ENCODE measurements at places on chromosomes 2 and 18.
A peak's percentile ranks its signal among the peaks of the same experiment; 100 is the strongest.

DNA sequence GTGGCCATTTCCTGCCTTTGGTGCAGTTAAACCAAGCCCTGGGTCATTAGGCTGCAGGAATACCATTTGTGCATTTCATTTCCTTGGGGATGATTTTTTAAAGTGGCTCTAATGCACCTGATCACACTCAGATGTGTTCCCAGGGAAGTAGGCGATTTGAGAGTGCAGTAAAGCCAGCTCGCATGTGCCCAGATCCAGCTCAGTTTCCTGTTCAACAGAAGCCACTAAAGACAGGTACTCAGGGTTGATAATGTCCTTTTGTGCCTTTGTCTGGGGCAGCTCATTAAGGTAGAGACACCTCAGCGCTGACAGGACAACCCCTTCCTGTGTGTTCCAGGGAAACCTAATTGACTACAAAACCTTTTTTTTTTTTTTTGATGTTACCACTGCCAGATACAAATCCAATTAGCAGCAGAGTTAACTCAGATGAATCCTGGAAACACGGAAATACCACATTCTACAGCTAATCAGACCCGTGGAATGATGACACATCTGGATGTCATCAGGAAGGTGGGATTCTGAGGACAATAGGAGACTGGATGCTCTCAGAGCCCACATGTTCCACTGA is 15.2 kb upstream of the CHRNA1 start:
- DNase-seq = peak; percentile 34

DNA sequence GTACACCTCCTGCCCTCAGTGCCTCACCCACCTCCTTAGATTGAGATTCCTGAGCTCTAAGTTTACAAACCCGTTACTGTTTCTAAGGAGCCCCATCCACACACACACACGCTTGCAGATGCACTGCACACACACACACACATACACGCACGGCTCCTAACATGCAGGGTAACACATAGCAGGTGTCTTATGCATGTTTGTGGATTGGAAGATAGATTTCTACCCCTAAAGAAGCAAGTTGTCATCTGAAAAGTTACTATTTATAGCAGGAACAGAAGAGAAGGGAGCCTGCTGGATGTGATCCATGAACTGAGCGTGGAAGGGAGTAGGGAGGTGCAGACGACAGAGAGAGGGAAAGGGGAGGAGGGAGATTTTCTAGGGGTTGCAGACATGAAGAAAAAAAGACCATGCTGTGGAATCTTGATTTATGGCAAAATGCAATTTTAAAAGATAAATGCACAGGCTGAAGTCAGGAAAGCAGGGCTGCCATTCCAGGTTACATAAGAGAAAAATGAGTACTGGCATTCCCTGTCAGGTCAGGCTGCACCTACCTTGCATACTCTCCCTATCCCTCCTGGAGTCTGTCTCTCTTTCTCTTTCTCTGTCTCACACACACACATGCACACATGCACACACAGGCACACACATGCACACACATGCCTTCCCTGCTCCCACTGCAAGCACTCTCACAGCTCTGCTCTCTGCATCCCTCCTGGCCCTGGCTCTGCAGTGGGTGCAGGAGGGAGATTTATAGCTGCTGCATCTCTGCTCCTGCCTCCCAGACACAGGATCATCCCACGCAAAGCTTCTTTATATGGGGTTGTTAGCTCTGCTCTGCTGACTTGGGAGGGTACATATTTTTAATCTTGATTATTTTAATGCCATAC is 192.6 kb upstream of the MYT1L start:
- no peak for DNase-seq

DNA sequence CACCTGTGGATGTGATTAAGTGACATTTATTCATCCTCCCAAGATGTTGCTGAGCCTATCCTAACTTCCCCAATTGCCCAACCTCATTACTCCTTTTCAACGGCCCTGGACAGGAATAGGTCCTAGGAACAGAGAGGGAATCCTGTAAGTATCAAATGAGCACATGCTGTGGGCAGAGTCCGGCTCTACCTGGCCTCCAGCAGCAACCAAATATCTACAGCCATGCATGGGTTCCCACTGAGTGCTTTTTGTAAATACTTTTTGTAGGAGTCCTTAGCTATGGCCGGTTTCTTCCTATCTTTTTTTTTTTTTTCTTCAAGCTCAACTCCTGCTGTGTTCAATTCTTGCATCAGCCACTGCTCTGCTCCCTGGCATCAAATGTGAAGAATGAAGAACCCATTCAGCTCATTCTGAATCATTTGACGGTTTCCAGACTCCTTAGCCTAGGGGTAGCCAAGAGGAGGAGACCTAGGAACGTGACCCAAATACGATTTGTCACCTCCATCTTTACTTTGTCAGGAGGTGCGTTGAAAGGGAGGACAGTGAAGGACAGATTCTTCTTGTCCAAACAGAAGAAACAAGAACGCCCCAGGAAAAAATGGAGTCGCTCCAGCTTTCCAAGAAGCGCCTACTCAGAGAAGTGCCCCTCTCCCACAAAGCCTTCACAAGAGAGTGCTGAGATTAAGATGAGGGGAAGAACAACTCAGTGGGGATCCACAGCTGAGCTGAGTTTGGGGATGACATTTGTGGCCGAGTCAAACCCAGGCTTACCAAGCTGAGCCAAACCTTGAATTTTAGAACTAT is 46.7 kb upstream of the LCLAT1 start:
- no peak for DNase-seq

DNA sequence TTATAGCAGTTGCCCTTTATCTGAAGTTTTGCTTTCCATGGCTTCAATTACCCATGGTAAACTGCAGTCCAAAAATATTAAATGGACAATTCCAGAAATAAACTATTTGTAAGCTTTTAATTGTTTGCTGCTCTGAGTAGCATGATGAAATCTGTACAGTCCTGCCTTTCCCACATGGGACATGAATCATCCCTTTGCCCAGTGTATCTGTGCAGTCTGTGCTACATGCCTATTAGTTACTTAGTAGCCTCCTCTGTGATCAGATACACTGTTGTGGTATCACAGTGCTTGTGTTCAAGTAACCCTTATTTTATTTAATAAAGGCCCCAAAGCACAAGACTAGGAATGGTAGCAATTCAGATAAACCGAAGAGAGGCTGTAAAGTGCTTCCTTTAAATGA is 810.6 kb upstream of the PIK3C3 start:
- no peak for DNase-seq

- DNase-seq = no peak
These were observed 39.7 kb upstream of the VRK2 start for GRCh38 chr2:58006952-58007284.

DNA sequence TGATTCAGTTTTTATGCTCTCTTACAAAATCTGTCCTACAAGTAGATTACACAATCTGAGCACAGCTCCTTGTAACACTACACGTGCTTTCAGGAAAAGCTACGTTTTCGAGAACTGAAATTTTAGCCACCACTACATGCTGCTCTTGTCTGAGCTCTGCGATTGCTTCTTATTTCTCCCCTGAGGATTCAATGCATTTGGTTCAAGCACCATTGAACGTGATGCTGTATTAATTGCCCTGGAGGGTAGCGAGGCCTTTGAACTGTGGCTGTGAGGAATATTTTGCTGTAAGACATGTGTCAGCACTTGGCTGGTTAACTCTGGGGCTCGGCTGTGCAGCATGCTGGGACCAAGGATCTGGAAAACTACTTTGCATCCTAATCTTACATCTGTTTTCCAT is 405.8 kb downstream of the EPHA4 start:
- DNase-seq = peak; percentile 58

DNA sequence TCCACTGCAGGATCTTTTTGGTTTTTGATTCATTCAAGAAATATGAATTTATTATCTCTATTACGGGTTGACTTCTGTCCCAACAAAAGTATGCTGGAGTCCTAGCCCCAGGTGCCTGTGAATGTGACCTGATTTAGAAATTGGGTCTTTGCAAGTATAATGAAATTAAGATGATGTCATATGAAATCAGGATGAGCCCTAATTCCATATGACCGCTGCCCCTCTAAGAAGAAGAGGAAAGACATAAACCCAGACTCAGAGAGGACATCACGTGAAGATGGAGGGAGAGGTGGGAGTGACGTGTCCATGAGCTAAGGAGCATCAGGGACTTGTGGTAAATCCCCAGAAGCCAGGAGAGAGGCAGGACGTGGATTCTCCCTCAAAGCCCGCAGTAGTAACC is 287.1 kb downstream of the LPIN1 start:
- DNase-seq = no peak

DNA sequence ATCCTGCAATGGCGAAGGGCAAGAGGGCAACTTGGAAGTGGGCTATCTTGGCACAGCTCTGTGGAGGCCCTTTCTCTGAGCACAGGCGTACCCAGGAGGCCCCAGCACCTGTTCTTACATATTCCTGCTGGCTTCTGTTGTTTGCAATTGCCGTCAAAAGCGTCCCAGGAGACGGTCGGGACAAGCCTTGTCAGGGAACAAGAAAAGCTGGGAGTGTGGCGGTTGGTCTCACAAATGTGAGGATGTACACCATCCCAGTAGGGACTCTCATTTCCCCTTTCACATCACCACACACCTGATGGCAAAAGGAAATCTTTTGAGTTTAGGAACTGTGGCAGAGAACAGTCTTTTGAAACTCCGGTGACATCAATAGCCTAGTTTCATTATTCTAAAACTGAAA is 94.7 kb upstream of the EFEMP1 start:
- peak; percentile 51 for DNase-seq

DNA sequence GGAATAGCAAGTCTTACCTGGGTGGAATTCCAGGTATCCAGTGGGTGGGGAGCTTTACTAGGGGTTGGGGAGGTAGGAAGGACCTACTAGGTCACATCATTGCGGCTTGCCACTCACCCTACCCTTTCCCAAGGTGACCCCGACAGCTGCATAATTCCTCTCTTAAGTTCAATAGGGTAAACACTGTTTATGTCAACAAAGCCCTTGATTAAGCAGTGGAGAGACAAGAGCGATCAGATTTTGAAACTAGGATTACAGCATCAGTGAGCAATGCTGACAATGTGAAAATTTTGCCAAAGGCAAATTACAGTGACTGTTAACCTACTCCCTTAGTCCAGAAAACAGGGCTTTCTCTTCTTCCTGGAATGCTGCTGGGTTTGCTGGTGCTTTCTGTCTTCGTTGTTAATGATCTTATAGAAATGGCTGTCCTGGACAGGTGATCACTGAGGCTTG is 14.5 kb downstream of the SLC19A3 start:
- no peak for DNase-seq

DNA sequence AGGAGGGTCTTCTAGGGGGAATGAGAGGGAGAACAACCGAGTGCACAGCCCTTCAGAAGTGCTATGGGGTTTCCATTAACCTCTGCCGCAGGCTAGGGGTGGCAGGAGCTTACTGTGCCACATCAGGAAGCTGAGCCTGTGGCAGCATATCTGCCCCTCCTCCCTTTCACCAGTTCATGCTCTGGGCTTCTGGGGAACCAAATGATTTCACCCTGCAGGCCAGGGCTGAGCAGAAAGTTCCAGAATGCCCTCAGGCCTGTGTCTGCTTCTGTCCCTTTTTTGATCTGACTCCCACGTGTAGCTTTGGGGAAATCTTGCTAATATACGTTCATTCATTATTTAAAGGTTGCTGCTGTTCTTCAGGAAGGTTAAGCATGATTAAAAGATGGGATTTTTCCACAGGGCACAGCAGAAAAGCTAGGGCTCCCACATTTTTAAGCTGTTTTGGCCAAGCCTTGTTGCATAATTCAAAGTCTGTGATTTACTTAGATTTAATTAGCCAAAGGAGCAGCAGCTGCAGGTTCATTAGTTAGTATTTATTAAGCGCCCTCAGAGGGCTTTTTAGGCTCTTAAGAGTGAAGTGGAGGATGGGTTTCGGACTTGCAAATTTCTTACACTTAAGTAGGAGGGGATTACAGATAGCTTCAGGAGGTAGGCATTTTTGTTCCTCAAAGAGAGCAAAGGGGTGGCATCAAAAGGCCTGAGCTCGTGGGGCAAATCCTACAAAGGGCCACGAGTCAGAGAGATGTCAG is 10.2 kb downstream of the TMEM247 start:
- no peak for DNase-seq

DNA sequence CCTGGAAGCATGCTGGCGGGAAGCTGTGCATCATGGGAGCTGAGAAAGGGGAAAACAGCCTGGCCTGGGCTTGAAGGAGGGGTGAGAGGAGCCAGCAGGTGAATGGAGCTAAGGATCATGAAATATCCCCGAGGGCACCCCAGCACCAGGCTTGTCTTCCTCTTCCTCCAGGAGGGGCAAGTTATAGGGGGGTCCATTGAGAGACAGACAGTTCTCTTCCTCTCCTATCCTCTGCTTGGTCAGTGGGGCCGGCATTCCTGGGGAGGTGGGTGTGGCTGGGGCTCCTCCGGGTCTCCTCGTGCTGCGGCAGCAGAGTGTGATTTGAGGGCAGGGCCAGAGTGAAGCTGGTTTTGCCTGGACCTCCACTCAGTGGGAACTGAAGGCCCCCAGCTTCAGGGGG is 78.9 kb downstream of the LIPG start:
- DNase-seq = no peak

DNA sequence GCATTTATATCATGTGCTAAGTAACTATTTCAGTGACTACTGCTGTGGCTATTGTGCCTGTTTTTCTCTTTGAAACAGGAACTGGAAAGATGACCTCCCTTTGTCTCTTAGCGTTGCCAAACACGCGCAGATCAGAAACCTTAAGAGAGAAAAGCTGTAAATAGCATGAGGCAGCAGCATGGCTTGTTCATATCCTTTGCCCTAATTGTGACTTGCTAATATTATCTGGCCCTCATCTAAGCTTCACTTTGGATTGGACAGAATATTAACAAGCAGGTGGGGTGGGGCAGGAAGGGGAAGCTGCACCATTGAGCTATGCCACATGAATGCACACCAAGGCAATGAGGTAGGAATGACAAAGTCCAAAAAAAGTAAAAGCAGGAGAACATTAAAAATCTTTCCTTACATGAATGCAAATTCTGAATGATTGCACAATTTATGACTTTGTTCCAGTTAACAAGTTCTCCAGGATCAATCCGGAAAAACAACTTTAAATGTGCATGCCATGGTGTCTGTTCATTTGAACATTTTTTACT is 128.4 kb downstream of the IRS1 start:
- DNase-seq = no peak

GRCh38 chr2:100321179-100321865 is 979 bp downstream of the LONRF2 start:
- peak; percentile 11 for DNase-seq

GRCh38 chr2:232689152-232689910 is 7.8 kb upstream of the GIGYF2 start:
- DNase-seq = no peak

DNA sequence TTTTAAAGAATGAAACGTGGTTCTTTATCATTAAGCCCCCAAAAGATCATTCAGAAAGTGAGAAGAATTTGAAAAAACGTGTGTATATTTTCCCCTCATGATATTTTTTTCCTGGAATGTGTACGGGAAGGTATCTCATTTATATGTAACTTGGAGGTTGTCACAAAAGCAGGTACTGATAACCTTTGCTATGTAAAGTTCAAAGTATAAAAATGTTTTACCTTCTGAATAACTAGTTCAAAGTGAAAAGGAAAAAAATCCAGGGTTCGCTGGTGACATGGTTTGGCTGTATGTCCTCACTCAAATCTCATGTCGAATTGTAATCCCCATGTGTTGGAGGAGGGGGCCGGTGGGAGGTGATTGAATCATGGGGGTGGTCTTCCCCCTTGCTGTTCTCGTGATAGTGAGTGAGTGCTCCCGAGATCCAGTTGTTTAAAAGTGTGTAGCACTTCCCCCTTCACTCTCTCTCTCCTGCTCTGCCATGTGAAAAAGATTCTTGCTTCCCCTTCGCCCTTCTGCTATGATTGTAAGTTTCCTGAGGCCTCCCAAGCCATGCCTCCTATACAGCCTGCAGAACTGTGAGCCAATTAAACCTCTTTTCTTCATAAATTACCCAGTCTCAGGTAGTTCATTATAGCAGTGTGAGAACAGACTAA is 144.2 kb downstream of the DCDC2C start:
- no peak for DNase-seq

Data from NCI-H2107 (cell line).